ENCODE measurements at places on chromosomes 12 and 14. TPM values are rescaled to one million over a fixed set of nuclear protein-coding genes. Genes with fewer than 3 reads are reported as not detected.
A peak's percentile ranks its signal among the peaks of the same experiment; 100 is the strongest.

GRCh38 chr12:131751335-131751734 lies 40.4 kb downstream of the SFSWAP start:
- no peak overlapping the region for H3K27ac ChIP-seq
- H3K27me3 ChIP-seq = no peaks in the 10 kb centered on the region
- H3K36me3 ChIP-seq = peaks cover 74% of the 10 kb centered on the region
- H3K4me3 ChIP-seq = no peak overlapping the region
- no peaks in the 10 kb centered on the region for H3K4me1 ChIP-seq
- DNase-seq = no peak

DNA sequence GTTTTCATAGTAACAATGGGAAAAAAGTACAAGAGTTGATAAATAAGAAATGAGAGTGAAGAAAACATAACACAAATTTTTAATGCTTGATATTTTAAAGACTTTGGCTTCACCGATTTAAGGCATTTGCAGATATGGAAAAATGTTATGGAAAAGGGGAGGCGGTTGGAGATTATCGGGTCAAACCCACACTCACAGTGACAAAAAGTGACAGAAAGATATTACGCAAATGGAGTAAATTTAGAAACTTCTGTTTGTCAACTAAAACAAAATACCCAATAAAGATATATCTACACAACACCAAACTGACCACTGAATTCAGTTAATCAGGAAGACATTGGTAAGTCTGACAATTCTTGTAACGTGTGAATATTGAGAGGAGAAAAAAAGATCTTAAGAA lies 2.5 kb downstream of the PPP1R12A start:
- no peak for DNase-seq
- H3K4me1 ChIP-seq = peaks cover 83% of the 10 kb centered on the region
- H3K36me3 ChIP-seq = no peaks in the 10 kb centered on the region
- peak overlapping the region; percentile 92 for H3K4me3 ChIP-seq
- peak overlapping the region; percentile 96 for H3K27ac ChIP-seq

- no peak for DNase-seq
- peaks cover 44% of the 10 kb centered on the region for H3K4me1 ChIP-seq
- H3K36me3 ChIP-seq = no peaks in the 10 kb centered on the region
- H3K27me3 ChIP-seq = no peaks in the 10 kb centered on the region
- H3K27ac ChIP-seq = peak overlapping the region; percentile 99
These were observed 21.9 kb upstream of the ZFP36L1 start for GRCh38 chr14:68814539-68815297.

DNA sequence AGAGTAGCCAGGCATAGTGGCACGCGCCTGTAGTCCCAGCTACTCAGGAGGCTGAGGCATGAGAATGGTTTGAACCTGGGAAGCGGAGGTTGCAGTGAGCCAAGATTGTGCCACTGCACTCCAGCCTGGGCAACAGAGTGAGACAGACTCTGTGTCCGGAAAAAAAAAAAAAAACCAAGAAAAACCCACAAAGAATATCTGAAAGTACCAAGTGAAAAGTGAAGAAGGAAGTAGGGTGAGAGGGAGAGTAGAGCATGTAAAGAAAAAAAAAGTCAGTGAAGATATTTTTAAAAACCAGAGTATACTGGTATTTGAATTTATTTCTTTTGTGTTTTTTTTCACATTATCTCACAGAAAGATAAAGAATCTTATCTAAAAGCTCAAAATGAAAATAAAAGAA lies 43.3 kb upstream of the ISM2 start:
- H3K27me3 ChIP-seq = no peaks in the 10 kb centered on the region
- peak overlapping the region; percentile 62 for H3K27ac ChIP-seq
- peaks cover 16% of the 10 kb centered on the region for H3K4me1 ChIP-seq
- H3K36me3 ChIP-seq = peaks cover 12% of the 10 kb centered on the region
- H3K4me3 ChIP-seq = no peak overlapping the region
- no peak for DNase-seq

Gene LRFN5
- 0.30 TPM for total RNA-seq

- DNase-seq = no peak
- no peaks in the 10 kb centered on the region for H3K27me3 ChIP-seq
- no peak overlapping the region for H3K27ac ChIP-seq
These were observed 647.1 kb upstream of the FLRT2 start for GRCh38 chr14:84882830-84883229.

Gene YEATS4
- total RNA-seq = 12.8 TPM

- H3K27me3 ChIP-seq = peaks cover 13% of the 10 kb centered on the region
- peak overlapping the region; percentile 64 for H3K27ac ChIP-seq
- H3K4me1 ChIP-seq = peaks cover 29% of the 10 kb centered on the region
- DNase-seq = no peak
- H3K4me3 ChIP-seq = no peak overlapping the region
These were observed 23.8 kb upstream of the CATSPERB start for GRCh38 chr14:91755570-91756295.

Gene ASCL1
- not detected for total RNA-seq

GRCh38 chr14:102616799-102617198 lies 24.4 kb downstream of the RCOR1 start:
- no peak overlapping the region for H3K4me3 ChIP-seq
- H3K4me1 ChIP-seq = peaks cover 12% of the 10 kb centered on the region
- no peaks in the 10 kb centered on the region for H3K36me3 ChIP-seq
- H3K27me3 ChIP-seq = no peaks in the 10 kb centered on the region

Gene PGF
- 4.2 TPM for total RNA-seq

GRCh38 chr12:126780343-126780742 lies 1486.6 kb upstream of the TMEM132C start:
- H3K4me3 ChIP-seq = no peak overlapping the region
- no peak for DNase-seq
- H3K4me1 ChIP-seq = no peaks in the 10 kb centered on the region
- no peaks in the 10 kb centered on the region for H3K36me3 ChIP-seq
- H3K27me3 ChIP-seq = peaks cover 29% of the 10 kb centered on the region

DNA sequence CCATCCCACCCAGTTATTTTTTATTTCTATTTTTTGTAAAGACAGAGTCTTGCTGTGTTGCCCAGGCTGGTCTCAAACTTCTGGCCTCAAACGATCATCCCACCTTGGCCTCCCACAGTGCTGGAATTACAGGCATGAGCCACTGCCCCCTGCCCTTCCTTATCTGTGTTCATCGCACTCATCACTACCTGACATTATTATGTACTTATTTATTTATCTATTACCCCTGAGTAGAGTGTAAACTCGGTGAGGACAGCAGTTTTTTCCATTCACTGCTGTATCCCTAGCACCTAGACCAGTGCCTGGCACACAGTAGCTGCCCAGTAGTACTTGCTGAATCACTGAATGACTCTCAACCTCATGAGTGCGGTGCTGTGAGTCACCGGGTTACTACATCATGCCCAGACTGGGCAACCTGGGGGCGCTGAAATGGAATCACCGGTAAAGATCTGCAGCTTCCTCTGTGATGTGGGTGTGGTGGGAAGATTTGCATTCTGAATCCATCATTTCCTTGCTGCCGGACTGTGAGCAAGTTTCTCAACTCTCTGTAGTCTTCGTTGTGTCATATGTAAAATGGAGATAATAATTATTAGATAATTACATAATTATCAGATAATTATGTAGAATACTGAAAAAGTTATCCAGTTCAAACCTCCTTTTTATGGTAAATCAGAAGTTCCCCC lies 81.9 kb upstream of the USP44 start:
- peak overlapping the region; percentile 73 for H3K27ac ChIP-seq
- H3K36me3 ChIP-seq = no peaks in the 10 kb centered on the region

DNA sequence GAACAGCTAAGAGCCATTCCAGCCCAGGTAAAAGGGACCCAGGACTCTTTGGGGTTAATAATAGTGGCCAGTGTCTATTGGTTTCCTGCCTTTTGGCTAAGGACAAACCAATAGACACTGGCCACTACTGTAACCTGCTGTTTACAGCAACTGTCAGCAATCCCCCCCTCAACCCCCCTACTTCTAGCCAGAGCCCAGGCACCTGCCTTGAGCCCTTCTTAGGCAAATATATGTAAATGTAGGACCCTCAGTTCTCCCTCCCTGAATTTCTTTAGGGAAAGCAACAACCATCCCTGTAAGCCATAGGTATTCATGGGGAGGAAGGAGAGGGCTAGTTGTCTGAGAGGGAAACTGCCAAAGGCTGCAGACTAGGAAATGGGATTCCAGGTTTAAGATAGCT lies 22.3 kb downstream of the HOXC4 start:
- no peaks in the 10 kb centered on the region for H3K36me3 ChIP-seq
- no peaks in the 10 kb centered on the region for H3K4me1 ChIP-seq
- DNase-seq = no peak
- no peak overlapping the region for H3K4me3 ChIP-seq

- DNase-seq = no peak
- H3K27me3 ChIP-seq = no peaks in the 10 kb centered on the region
- no peak overlapping the region for H3K27ac ChIP-seq
These were observed 63.8 kb downstream of the RIN3 start for GRCh38 chr14:92577321-92577742.

Gene CEBPE
- total RNA-seq = not detected

DNA sequence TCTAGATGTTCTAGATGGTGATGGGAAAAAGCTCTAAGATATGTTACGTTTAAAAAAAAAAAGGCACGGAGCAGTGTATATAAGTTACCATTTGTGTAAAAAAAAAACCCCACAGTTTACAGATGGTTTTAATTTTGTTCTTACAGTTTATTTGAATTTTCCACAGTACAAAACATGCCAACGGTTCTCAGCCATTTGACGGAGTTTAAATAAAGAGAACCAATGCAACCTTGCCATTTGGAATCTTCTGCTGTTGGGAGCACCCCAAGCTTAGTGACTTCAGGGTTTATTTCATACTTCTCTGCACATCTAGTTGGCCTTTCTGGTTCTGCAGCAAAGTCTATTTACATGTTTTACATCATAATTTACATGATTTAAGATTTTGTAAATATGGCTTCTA lies 7.7 kb upstream of the HPD start:
- no peaks in the 10 kb centered on the region for H3K4me1 ChIP-seq
- no peak for DNase-seq
- no peak overlapping the region for H3K27ac ChIP-seq
- H3K36me3 ChIP-seq = no peaks in the 10 kb centered on the region
- no peaks in the 10 kb centered on the region for H3K27me3 ChIP-seq

Gene SERPINA12
- total RNA-seq = not detected

Gene MANSC4
- total RNA-seq = not detected

GRCh38 chr14:61561657-61562276 lies 133.5 kb upstream of the HIF1A start:
- H3K36me3 ChIP-seq = no peaks in the 10 kb centered on the region
- H3K4me3 ChIP-seq = no peak overlapping the region
- H3K27ac ChIP-seq = peak overlapping the region; percentile 82
- H3K4me1 ChIP-seq = peaks cover 54% of the 10 kb centered on the region
- H3K27me3 ChIP-seq = no peaks in the 10 kb centered on the region

- no peaks in the 10 kb centered on the region for H3K36me3 ChIP-seq
- H3K27ac ChIP-seq = peak overlapping the region; percentile 88
- H3K27me3 ChIP-seq = no peaks in the 10 kb centered on the region
- peaks cover 100% of the 10 kb centered on the region for H3K4me1 ChIP-seq
These were observed 27.9 kb downstream of the ACTN1 start for GRCh38 chr14:68951035-68951797.

DNA sequence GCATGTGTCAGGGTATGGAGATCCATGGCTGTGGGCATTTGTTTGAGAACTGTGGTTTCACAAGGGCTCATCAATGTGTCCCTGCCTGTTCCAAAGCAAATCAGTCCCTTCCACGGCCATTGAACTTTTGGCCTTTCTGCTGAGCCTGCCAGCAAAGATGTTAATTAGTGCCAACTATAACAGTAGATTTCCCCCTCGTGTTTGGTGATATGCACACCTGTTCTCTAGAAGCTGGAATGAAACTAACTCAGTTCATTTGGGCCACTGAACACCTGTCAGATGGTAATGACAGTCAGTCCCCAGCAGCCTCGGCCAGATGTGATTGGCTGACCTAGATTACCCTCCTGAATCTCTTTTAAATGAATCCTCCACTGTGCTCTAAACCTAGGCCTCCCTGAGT lies 43.2 kb downstream of the IRAK3 start:
- H3K36me3 ChIP-seq = peaks cover 15% of the 10 kb centered on the region
- H3K27ac ChIP-seq = no peak overlapping the region
- no peak overlapping the region for H3K4me3 ChIP-seq
- H3K27me3 ChIP-seq = no peaks in the 10 kb centered on the region
- no peak for DNase-seq

Gene PPP1R1A
- total RNA-seq = 75.0 TPM

Gene EML5
- 0.36 TPM for total RNA-seq

GRCh38 chr14:32908196-32909084 lies 30.2 kb upstream of the NPAS3 start:
- H3K4me3 ChIP-seq = no peak overlapping the region
- H3K36me3 ChIP-seq = no peaks in the 10 kb centered on the region
- no peaks in the 10 kb centered on the region for H3K4me1 ChIP-seq
- DNase-seq = no peak
- no peak overlapping the region for H3K27ac ChIP-seq

- DNase-seq = no peak
- H3K4me1 ChIP-seq = peaks cover 87% of the 10 kb centered on the region
- no peak overlapping the region for H3K4me3 ChIP-seq
- H3K36me3 ChIP-seq = no peaks in the 10 kb centered on the region
- no peaks in the 10 kb centered on the region for H3K27me3 ChIP-seq
- H3K27ac ChIP-seq = peak overlapping the region; percentile 61
These were observed 152.5 kb downstream of the SAMD4A start for GRCh38 chr14:54719406-54719805.

GRCh38 chr12:93183940-93184671 lies 193.6 kb upstream of the NUDT4 start:
- peaks cover 38% of the 10 kb centered on the region for H3K4me1 ChIP-seq
- peak overlapping the region; percentile 91 for H3K27ac ChIP-seq
- peak; percentile 48 for DNase-seq
- H3K4me3 ChIP-seq = no peak overlapping the region
- no peaks in the 10 kb centered on the region for H3K36me3 ChIP-seq

Gene CLEC1B
- total RNA-seq = not detected

DNA sequence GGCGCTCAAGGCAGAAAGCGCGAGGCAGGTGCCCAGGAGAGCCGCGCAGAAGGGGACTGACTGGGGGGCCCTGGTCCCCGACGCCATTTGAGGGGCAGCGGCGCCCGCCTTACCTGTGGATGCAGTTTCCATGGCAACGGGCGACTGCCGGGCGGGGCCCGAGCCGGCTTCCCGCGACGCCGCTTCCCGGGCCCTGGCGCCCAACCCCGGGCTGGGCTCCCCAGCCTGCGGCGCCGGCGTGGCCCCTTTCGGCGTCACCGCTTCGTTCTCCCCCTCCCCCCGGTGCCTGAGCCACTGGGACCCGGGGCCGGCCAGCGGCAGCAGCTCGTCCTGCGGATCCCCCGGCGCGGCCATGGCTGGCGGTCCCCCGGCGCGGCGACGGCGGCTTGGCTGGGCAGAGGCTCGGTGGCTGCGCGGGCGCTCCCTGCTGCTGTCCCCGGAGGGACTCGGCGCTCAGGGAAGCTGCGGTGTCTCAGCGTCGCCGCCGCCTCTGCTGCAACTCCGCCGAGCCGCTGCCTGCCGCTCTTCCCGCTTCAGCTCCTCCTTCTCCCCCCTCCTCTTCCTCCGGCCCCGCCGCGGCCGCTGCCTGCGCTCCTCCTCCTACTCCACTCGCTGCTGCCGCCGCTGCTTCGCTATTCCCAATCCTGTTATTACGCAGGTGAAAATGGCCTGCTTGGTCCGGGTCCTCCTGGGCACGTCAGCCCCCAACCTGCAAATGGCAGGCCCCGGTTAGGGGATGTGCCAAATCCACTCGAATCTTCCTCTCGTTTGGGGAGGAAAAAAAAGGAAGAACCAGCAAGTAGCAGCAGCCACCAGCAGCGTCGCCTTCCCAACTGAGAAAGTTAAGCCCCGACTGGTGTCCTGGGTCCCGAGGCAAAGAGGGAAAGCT lies at the start of gene RTN1:
TSS of gene RTN1 (minus strand) at position 500 of the 889 bp plus-strand sequence. CDS start at position 354, 146 bp downstream.
- H3K27ac ChIP-seq = peak within 1 kb of the TSS; percentile 22
- peaks cover 86% of the 10 kb centered on the region for H3K27me3 ChIP-seq
- DNase-seq = peak; percentile 51
- no peaks in the 10 kb centered on the region for H3K36me3 ChIP-seq
- H3K4me3 ChIP-seq = peak within 1 kb of the TSS; percentile 72
- peaks cover 18% of the 10 kb centered on the region for H3K4me1 ChIP-seq

GRCh38 chr12:72017054-72017651 lies 78.5 kb downstream of the TPH2 start:
- peaks cover 12% of the 10 kb centered on the region for H3K27me3 ChIP-seq
- H3K4me1 ChIP-seq = no peaks in the 10 kb centered on the region
- H3K36me3 ChIP-seq = no peaks in the 10 kb centered on the region
- no peak overlapping the region for H3K4me3 ChIP-seq
- peak; percentile 23 for DNase-seq

Data from left ventricle myocardium inferior (tissue), 1 donor.